Nucleus accumbens (tissue), 56 donors: ENCODE measurements at places on chromosomes 4 and X.

DNA sequence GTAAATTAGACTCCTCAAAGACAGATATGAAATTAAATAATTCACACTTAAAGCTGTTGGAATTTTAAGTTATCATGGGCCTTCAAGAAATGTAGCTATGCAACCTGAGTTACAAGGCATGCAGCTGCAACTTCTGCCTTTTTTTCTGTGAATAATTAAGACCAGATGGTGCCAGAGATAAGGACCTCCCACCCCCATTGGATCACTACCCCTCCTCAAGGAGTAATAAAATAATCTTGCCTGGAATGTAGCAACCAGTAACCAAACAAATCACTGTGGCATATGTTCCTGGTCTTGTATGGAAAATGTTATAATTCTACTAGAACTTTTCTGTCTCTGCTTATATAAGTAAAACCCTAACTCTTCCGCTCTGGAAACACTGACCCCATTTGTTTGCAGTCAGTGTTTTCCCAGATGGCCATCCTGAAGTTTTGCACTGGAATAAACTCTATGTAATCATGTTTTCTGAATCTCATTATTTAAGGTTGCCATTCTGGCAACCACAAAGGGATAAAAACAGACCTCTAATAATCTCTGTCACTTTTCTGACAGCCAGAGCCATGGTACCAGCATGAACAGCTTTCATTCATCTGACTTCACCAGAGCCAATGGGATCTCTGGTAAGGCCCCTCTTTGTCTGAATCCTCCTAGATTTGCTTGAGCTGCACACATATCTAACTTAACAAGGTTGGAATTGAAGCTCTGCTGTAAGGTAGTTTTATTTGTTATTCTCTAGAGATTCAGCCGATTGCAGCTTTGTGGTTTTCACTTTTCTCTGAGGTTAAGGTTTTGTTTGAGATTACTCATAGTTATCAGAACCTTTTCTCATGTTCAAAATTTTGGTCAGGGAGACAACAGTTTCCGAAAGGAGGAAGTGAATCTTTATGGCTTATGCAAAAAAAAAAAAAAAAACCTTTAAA lies 274.6 kb downstream of the NAF1 start:
- DNase-seq: no peak

- no peak for DNase-seq
Measured at GRCh38 chr4:188307591-188307990, 168.3 kb downstream of the TRIML1 start.

DNA sequence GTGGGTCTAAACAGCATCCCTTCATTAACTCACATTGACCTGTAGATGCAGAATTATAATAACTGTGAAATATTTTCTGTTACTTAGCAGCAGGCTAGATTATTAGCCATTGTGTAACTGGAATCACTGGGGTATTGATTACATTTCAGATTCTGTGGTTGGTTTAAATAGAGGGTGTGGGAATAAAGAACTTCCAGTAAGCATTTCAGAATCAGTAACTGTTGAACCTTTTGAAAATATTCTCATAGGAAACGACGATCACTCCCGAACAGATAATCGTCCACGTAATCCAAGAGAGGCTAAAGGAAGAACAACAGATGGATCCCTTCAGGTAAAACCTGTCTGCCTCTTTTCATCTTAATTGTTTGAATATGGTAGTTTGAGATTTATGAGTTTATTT lies 33.6 kb downstream of the FMR1 start:
- no peak for DNase-seq

DNA sequence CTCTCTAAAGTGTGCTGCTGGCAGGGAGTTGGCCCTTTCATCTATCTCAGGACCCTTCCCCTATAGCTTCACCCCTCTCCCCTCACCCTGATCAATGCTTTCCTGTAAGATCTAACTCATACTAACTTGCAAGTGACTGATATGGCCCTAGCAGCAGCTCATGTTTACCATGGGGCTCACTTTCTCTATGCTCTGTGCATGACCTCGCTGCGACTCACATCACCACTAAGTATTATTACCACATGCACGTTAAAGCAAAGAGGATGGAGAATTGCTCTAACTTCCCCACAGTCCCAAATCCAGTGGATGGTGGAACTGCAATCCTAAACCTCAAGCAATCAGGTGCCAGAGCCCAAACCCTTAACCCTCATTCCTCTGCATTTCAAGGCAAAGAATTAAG lies 626.6 kb downstream of the MID1IP1 start:
- no peak for DNase-seq

DNA sequence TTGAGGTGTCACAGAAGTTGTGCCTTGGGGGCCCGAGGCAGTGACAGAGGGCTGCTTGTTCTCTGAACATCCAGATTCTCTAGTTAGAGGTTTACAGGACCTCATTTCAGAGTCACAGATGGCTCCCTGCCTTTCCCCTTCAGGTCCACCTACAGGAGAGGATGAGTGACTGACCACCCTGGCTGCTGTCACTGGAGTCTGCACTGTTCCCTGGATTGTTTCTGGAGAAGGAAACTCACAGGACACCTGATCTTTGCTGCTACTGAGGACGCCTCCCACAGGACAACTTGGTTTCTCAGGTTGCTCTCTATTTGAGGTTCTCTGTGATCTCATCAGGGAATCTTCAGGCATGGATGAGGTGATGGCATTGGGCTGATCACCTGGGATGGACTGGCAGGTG lies 58.3 kb downstream of the GPRIN3 start:
- no peak for DNase-seq

DNA sequence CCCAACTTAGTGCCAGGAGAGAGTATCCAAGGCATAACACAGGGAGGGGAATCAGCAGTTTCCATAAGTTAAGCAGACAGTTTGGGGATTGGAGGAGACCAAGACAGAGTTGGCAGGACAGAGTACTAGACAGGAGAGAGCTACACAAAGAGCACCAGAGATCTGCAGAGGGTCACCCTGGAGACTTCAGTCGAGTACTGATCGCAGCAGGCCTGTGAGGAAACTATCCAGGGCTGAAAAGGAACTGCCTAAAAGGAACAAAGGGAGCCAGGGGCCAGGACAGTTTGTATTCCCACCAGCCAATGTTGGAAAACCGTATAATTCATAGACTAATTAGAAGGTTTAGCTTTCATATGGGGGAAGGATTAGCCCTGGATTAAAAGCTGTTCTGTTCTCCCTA lies 80.6 kb upstream of the ENPP6 start:
- no peak for DNase-seq

- DNase-seq: no peak
Measured at GRCh38 chrX:6448003-6448402, 86.9 kb downstream of the VCX3A start.

DNA sequence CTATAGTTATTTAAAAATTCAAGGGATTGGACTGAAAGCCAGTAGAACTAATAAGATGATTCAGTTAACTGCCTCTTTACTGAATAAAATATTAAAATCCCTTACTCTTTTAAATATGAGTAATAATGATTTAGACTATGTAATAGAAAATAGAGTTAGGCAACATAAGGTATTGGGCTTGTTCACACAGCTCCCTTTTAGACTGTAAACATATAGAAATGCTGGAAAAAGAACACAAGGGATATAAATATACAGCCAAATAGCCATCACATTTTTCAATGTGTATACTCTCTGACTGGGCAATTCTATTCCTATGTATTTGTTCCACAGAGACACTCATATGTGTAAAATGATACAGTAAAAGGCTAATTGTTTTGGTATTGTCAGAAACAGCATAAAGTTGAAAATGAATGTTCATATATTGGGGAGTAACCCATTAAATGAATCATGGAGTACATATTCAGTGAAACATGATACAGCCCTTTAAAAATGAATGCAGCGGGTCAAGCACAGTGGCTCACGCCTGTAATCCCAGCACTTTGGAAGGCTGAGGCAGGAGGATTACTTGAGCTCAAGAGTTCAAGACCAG lies 129.8 kb downstream of the TBC1D19 start:
- no peak for DNase-seq

GRCh38 chr4:116811730-116812129 lies 273.6 kb downstream of the TRAM1L1 start:
- DNase-seq: no peak

- DNase-seq: no peak
Measured at GRCh38 chrX:107153005-107153404, 34.4 kb upstream of the RBM41 start.
